ENCODE measurements at places on chromosomes 2 and 18. TPM values are rescaled to one million over a fixed set of nuclear protein-coding genes. Genes with fewer than 3 reads are reported as not detected.

- DNase-seq, result no peak
Observed at GRCh38 chr2:239418918-239419317, 18.1 kb upstream of the HDAC4 start.

- no peak for DNase-seq
Observed at GRCh38 chr2:37625796-37626571, 45.5 kb downstream of the CDC42EP3 start.

DNA sequence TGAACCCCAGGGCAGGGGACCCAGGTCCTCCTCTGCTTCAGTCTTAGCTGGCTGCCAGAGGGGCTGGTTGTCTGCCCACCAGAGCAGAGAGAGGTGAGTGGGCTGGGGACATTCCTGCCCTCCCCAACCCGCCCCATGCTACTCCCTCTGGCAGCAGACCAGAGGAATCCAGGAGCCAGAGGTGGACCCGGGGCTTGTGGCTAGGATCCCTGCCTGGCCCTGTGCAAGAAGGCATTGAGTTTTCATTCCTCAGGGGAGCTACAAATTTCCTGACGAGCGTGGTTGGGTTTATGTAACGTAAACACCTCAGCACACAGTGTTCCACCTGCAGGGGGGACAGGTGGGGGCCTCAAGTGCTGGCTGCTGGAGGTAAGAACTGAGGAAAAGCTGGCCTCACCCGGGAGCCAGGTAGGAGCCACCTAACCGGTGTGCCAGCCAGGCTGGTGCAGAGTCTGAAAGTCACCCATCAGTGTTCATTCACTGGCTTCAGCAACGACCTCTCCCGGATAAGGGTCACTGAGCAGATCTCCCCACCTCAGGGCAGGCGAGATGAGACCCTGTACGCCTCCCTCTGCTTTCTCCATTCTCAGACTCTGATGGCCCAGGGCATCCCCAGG, 246.8 kb downstream of the DYSF start:
- no peak for DNase-seq

DNA sequence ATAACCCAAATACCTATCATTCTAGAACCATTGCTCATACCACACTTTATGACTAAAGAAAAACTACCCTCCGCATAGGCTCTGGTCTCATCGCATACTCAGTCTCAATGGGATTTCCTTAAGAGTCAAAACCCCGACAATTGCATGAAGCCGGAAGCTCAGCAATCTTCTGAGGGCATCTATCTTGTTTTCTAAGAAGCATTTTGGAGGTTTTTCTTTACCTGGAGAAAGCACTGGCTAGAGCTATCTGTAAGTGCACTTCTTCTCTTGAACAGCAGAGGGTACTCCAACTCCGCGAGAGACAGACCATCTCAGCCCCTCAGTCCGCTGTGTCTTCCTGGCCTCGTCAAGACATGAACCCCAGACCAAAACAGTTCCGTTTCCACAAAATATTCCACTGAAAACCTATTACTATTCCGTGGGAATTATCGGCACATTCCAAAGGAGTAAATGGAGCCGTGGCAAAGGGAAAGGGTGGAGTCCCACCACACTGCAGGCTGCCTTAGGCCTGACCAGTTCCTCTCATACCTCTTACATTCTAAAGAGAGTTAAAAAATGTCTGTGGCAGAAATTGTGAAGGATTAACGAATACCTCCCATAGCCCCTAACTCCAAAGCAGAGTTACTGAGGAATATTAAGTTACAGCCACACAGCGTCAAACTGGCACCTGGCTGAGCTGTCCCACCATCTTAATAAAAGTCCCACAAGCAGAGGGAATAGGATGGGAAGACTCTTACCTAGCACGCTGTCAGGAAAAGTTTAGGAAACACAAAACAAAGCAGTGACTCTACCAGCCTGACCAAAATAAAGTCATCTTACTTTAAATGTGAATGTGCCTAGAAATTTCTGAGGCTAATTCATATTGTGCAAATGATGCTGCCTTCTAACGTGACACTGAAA, 325.6 kb upstream of the VRK2 start:
- DNase-seq, result no peak

The CREG2 gene
- not detected for total RNA-seq

- DNase-seq, result peak; percentile 55
Observed at GRCh38 chr2:62293490-62294271, 97.8 kb downstream of the B3GNT2 start.

- DNase-seq, result no peak
Observed at GRCh38 chr2:200929334-200930249, 33.9 kb downstream of the ORC2 start.

DNA sequence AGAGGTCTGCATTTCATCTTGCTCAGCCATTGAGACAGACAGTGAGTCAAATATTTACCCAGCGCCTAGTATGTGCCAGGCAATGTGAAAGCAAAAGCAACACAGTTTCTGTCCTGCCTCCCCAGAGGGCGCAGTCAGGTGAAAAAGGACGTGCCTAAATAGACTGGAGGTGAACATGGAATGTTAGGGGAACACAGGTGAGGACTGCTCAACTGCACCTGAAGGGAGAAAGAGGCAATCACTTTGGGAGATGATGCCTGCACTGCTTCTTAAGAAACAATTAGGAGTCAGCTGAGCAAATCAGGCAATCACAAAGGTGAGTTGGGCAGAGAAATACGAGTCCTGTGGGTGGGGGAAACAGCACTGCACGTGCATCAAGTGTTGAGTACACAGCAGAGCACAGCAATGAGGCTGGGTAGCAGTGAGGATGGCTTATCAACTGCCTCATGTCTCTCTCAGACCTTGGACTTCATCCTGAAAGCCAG, 218.3 kb upstream of the SMAD7 start:
- no peak for DNase-seq

The TMEM185B gene
- 29.2 TPM for total RNA-seq

DNA sequence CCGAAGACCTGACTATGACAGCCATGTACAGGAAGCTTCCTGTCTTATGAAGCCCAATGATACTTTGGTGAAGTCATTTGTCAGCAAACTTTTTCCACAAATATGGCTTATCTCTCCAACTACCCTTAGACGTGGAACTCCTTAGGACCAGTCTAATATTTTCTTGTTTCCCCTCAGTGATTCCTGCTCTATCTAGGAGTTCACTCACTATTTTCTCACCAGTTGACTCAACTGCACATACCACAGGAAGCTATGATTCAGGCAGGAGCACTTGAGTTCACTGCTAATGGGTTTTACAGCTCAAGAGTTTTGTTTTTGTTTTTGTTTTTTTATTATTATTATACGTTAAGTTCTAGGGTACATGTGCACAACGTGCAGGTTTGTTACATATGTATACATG, 109.3 kb downstream of the ANTXR1 start:
- DNase-seq, result no peak

The SPAG16 gene
- total RNA-seq, result 37.5 TPM

DNA sequence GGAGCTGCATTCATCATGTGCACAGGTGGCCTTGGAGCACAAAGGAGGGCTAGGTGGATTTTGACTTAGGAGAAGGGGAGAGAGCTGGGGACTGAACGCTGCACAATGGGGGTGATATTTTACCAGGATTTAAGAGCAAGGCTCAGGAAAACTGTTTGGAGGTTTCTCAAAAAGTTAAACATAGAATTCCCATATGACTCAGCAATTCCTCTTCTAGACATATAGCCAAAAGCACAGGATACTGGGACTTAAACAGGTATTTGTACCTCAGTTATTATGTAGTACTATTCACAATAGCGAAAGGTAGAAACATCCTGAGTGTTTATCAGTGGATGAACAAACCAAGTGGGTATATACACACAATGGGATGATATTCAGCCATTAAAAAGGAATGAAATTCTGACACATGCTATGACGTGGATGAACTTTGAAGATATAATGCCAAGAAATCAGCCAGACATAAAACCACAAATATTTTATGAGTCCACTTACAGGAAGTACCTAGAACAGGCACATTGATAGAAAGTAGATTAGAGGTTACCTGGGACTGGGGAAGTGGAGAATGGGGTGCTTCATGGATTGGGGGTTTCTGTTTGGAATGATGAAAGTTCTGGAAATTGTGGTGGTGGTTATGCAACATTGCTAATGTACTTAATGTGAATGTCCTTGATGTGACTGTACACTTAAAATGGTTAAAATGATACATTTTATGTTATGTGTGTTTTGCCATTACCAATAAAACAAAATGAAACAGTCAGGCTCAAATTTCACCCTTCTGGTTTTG, 216.9 kb downstream of the HAUS1 start:
- no peak for DNase-seq
